Right renal cortex interstitium (tissue), 3 donors: ENCODE measurements at places on chromosomes 1 and 21.

GRCh38 chr1:109714661-109715372, 2.8 kb downstream of the GSTM5 start:
- DNase-seq = no peak

GRCh38 chr1:103230061-103230460, 121.7 kb upstream of the COL11A1 start:
- no peak for DNase-seq

DNA sequence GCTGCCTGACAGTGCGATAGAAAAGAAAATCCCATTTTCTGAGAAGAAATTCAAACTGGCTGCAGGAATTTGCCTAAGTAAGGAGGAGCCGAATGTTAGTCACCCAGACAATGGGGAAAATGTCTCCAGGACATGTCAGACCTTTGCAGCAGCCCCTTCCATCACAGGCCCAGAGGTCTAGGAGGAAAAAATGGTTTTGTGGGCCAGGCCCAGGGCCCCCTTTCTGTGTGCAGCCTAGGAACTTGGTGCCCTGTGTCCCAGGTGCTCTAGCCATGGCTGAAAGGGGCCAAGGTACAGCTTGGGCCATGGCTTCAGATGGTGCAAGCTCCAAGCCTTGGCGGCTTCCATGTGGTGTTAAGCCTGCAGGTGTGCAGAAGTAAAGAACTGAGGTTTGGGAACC, 14.6 kb downstream of the ZBTB21 start:
- DNase-seq = no peak

GRCh38 chr1:229621663-229622062, 4.3 kb downstream of the TAF5L start:
- no peak for DNase-seq

DNA sequence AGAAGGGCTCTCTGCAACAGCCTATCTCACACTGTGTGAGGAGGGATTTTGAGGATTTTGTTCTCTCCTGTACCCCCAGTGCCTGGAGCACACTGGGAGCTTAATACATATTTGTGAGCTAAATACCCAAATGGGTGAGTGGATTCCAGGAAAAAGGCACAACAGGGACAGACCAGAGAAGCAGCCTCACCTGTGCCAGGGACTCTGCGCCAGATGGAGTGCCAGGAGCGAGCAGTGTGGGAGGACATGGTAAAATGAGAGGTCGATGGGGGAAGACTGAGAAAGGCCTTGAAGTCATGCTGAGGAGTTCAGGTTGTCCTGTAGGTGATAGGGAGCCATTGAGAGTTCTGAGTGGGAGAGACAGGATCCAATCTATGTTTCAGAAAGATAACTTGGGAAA, 11.0 kb upstream of the KCNA2 start:
- no peak for DNase-seq

DNA sequence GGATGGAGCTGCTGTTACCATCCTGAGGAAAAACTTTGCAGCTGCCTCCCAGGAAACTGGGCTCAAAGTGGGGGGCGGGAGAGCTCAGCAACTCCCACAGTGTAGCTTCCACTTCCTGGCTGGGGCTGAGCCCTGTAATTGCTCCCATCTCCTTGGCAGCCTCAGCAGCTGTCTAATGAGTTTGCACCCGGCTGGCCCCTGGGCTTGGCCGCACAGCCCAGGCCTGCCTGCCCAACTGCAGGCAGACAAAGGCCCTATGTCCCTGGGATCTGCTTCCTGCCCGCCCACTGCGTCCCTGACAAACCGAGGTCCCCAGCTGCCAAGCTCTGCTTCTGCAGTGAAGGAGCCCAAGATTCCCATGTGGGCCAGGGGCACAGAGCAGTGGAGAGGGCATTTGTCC, 30.1 kb downstream of the EDN2 start:
- DNase-seq = no peak

DNA sequence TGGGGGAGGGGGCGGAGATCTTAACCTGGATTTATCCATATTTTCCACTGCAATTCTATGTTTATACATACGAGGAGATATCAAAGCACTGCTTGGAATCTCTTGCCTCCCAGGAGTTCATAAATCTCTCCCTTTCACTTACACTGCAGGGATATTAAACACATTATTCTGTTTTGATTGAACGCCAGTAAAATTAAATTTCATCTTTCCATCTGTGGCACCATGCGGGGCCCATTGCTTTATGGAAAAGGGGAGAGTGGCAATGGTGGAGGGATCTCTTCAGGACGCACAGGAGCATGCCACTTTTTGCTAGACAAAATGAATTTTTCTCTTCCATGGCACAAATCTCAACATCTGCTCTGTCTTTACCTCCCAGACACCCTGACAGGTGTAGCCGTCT, 648.0 kb upstream of the PLXNA2 start:
- no peak for DNase-seq

DNA sequence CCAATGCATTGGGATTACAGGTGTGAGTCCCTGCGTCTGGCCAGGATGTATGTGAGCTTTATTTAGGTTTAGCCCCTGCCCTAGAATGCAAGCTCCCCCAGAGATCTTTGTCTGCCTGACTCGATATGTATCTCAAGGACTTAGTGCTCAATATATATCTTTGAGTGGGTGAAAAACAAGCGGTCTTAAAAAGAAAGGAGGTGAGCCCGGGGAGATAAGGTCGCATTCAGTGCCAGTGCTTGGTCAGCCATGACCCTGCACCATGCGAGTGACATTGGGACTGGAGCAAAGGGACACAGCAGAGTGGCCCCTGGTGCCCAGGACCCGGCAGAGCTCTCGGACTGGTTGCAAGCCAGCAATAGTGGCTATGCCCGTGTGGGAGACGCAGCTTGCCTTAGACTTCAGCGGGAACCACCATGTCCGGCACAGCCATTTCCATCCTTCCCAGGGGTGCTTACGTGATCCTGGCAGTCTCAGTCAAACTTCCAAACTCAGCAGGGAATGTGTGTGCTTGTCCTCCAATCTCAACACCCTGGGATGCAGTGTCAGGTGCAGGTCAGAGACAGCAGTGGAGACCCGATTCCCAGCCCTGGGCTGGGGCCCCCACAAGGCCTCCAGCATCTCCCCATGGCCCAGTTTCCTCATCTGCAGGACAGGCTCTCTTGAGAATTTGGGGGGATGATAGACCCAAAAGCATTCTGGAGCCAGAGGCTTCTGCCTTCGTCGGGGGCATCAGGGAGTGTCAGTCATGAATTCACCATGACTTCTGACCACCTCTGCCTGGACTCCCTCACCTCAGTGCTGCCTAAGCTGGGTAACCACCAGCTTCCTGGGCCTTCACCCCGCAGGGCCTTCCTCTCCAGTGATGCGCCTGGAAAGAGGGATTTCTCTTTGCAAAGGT, 1.8 kb downstream of the MX2 start:
- no peak for DNase-seq

DNA sequence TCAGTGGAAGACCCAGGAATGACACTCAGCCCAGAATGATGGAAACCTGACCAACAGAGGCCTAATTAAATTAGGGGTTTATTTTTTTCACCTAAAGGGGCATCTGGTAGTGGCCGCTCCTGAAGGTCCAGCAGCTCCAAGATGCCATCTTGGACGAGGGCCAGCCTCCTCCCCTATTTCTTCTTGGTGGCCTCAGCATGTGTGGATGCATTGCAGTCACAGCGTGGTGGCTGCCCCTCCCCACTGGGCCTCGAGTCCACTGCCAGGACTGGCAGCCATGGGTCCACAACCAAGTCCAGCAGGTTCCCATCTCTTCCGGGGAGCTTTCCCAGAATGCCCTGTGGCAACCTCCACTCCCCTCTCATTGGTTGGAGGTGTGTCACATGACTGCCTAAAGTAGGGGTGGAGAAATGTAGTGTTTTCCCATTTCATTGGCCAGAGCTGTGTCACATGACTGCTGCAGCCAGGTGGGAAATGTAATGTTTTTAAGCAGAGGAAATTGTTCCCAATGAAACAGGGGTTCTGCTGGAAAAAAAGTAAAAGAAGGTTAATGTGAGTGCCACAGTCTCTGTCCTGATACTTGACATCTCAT, 628.2 kb downstream of the PTPRU start:
- DNase-seq = no peak

- DNase-seq = peak; percentile 55
These were observed 40.9 kb upstream of the TMEM52 start for GRCh38 chr1:1959840-1960479.

GRCh38 chr1:166693673-166694297, 145.5 kb upstream of the POGK start:
- DNase-seq = no peak

GRCh38 chr1:101131239-101131843, 105.5 kb upstream of the S1PR1 start:
- no peak for DNase-seq

GRCh38 chr1:183194527-183195141, 8.6 kb downstream of the LAMC2 start:
- DNase-seq = no peak

GRCh38 chr1:13492711-13493110, 21.1 kb downstream of the LRRC38 start:
- DNase-seq = no peak

- no peak for DNase-seq
These were observed 136.9 kb upstream of the ERRFI1 start for GRCh38 chr1:8163039-8163438.
